ENCODE measurements at places on chromosomes 2 and 18. TPM values are rescaled to one million over a fixed set of nuclear protein-coding genes. Genes with fewer than 3 reads are reported as not detected.

ATP8B1 gene
- 68.2 TPM for polyA plus RNA-seq

KLHL14 gene
- 0.39 TPM for polyA plus RNA-seq

ANKRD23 gene
- polyA plus RNA-seq: 4.2 TPM

PREPL gene
- polyA plus RNA-seq: 58.0 TPM

LAMA3 gene
- 48.8 TPM for polyA plus RNA-seq

ANKRD62 gene
- polyA plus RNA-seq: 0.01 TPM

TXNDC2 gene
- polyA plus RNA-seq: 0.03 TPM

GRP gene
- polyA plus RNA-seq: 3.4 TPM

CNOT9 gene
- polyA plus RNA-seq: 37.8 TPM

REG3G gene
- 5.0 TPM for polyA plus RNA-seq

FN1 gene
- polyA plus RNA-seq: 216 TPM

TUBA4B gene
- not detected for polyA plus RNA-seq

TSPYL6 gene
- 0.06 TPM for polyA plus RNA-seq

SPATA3 gene
- polyA plus RNA-seq: not detected

HOXD10 gene
- 0.18 TPM for polyA plus RNA-seq

CCDC85A gene
- 1.0 TPM for polyA plus RNA-seq

CRYGC gene
- not detected for polyA plus RNA-seq

RAX gene
- not detected for polyA plus RNA-seq

CIB4 gene
- polyA plus RNA-seq: 0.21 TPM

DYSF gene
- 6.3 TPM for polyA plus RNA-seq
